ENCODE measurements at places on chromosomes 4 and X. TPM values are rescaled to one million over a fixed set of nuclear protein-coding genes. Genes with fewer than 3 reads are reported as not detected.

The HERC5 gene
- 2.4 TPM for total RNA-seq

The ADH1A gene
- total RNA-seq: not detected

DNA sequence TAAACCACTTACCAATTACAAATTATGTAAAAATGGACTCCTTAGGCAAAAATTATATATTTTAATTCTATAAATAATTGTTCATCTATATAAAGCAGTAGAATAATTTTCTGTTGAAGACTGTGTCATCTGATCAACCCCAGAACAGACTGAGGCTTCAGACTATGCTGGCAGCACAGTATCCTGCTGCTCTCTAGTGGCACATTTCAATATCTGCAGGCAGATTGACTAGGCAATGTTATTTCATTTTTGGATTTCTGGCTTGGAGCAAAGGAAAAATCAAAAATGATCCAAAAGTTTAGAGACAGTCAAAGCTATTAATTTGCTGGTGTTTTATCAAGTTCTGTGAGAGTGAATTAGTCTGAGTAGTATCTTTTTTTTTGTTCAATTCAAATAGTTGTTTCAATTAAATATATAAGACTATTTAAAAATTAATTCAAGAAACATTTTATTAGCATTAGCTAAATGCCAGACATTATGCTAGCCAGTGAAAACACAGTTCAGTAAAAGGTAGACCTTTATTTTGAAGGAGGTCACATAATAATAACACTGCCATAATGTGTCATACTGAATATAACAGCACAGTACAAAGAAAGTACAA lies 21.3 kb upstream of the SULT1E1 start:
- peak; percentile 0 for DNase-seq

DNA sequence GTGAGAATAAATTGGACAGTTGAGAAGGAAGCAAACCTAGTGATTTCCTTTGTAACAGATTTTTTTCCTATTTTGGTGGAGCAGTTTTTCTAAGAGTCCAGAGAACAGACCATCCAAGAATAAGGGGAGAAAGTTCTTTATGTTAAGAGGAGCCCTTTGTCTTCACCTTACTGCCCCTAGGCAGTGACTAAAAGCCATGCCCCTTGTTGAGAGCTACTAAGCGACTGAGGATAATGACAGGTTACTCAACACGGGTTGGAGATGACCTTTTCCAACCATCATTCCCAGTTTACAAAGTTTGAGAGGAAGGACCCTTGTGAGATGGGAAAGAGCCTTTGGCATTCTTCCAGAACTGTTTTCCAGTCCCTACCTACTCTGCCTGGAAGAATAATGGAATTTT lies 3.2 kb downstream of the CCDC160 start:
- DNase-seq: no peak

- DNase-seq: no peak
Observed at GRCh38 chr4:117623326-117623725, 411.0 kb upstream of the NDST3 start.

All from frontal cortex (tissue), 4 donors.